ENCODE measurements at places on chromosomes 7 and 10.

DNA sequence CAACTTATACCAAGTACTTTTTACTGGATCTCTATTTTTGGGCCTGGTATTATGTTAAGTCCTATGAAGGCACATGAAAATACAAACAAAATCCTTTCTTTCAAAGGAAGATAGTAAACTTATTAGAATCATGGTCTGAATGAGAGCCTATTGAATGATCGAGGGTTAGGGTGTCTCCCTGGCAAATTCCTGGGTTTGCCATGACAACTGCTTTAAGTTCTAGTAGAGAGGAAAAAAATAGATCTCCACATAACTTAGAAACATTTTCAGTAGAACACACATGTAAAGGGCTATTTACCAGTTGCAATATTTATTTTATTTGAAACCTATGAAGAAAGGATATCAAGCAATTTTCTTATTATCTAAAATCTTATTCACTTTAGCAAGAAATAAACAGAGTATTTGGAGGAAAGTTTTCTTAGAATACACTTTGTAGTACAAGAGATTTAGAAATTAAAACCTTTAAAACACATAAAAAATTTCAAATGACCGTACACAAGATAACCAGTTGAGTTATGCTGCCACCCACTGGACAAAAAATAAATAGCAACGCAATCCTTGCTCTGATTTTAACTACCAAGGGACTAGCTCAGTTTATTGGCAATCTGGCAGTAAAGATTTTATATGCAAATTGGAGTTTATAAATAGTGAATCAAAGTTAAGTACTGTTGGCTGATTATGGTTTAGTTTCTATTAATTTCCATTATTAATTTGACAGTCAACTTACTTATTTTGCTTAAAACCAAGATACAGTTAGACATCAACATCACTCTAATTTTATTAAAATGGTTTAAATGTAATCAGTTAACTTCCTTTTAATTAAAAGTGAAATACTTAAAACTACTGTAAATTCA, 33.9 kb downstream of the CACUL1 start:
- no peak for DNase-seq

DNA sequence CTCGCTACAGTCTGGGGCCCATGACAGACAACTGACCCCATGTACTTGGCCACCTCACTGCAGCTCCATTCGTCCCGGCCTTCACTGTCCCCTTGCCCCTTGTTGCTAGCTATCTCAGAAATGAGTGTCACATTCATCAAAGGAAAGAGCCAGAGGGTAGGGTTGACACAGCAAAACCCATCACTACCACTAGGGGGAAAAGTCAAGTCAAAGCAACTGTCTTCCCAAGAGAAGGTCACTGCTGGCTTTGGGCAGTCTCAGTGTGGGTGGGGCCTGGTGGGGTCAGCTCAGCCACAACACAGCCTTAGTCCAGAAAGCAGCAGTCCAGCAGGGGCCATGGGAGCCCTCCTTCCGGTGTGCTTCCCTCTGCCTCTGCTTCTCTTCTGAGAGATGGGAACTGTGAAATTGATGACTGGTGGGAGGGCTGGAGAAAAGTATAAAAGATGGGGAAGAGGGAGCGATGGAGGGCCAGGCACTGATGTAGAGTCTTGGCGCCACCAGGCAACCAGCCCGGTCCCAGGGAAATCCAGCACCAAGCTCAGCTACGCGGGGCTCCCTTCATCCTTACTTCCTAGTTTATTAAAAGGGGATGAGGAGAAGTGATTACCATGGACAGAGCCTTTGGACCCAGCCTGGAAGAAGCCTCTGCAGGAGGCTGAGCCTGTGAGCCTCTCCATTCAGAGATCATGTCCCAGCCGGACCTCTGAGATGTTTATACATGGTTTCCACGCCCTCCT, 58.0 kb downstream of the PLXNA4 start:
- no peak for DNase-seq

GRCh38 chr7:108062250-108063014, 59.5 kb upstream of the LAMB1 start:
- no peak for DNase-seq

DNA sequence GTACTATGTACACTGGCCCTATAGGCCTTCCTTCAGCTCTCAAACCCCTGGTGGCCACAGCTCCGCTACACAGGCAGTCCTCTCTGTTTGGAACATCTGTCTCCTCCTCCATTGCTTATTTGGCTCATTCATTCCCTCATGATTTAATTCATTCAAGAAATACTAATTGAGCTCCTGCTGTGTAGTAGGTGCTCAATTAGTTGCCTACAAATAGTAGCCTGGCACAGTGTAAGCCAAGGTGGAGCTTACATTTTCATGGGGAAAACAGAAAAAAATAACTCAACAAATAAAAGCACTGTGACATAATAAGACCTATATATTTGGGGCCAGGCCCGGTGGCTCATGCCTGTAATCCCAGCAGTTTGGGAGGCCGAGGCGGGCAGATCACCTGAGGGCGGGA, 3.4 kb upstream of the FIS1 start:
- DNase-seq, result no peak

DNA sequence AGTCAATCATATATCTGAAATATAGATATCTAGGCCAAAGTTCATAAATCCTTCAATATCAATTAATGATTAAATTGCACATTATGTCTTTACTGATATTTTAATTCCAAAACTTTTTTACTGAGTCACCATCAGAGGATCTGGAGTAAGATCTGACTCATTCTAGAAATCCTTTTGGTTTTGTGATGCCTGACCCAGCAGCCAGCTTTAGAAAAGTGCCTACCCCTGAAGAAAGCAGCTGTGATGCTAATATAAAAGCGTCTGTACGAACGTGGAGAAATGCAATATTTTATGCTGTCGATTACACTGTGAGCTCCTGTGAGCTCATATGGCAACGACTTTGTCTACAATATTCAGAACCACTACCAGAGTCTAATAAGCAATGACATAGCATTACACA, 142.5 kb upstream of the LRRTM3 start:
- DNase-seq, result no peak

DNA sequence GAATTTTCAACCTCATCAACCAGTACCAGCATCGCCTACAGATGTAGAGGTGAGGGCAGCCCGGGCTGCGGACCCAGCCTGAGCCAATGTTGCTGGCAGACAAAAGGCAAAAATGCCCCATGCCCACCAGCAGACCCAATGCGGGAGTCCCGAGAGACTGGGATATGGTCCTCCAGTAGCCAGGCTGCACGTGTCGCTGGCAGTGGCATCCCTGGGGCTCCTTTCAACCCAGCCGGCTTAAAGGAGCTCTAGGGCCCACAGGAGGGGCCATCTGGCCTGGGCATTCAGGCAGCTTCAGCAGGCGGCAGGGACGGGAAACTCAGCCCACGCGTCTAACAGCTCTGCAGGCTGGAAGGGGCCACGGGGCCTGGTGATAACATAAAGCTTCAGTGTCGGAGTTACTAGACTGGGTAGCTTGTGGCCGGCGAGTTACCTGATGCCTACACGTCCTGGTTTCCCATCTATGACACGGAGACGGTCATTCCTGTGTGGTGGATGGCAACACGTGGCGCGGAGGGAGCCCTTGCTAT, 70.7 kb downstream of the PROSER2 start:
- no peak for DNase-seq

GRCh38 chr10:88386204-88386788, 196.8 kb downstream of the RNLS start:
- DNase-seq, result no peak

DNA sequence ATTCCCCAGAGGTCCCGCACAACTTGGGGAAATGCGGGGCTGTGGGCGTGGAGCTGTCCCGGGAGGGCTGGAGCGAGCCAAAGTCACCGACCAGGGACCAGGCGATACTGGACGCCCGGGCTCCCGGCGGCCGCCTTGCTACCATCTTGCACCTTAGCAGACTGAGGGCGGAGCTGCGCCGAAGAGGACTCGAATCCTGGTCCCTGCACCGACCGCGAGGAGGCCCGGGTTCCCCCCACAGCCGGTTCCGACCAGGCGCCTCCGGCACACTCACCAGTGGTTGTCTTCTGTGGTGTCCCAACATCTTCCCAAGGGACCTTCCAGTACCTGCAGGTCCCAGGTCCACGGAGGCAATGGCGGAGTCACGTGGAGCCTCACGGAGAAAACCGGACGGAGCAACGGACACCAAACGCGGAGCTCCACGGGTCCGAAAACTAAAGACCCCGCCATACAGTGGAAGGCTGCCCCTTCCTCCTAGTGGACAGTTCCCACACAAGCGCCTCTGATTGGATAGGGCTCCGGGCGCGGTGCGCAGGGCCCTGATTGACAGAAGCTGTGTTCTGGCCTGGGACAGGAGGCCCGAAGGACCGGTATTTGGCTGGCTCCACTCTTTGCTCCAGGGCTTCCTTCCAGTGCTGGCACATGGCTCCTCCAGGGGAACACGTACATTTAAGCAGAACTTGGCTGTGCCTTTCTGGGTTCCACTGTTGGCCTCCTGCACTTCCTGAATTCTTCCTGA, 124.6 kb upstream of the ZNF479 start:
- DNase-seq, result no peak

Data from activated B cell treated with CpG ODN at 0.5 μM for 24 hours (primary cell).